Ureter (tissue), 1 donor: ENCODE measurements at places on chromosomes 2 and 18. TPM values are rescaled to one million over a fixed set of nuclear protein-coding genes. Genes with fewer than 3 reads are reported as not detected.

Gene REG3A
- total RNA-seq: not detected

Gene CLEC4F
- 1.2 TPM for total RNA-seq

Gene RASGRP3
- total RNA-seq: 9.9 TPM

Gene TMEM169
- total RNA-seq: 0.21 TPM

Gene RAB11FIP5
- 26.1 TPM for total RNA-seq

Gene C2orf78
- not detected for total RNA-seq

Gene TMEM182
- 12.8 TPM for total RNA-seq

Gene C18orf32
- 37.9 TPM for total RNA-seq

Gene STPG4
- total RNA-seq: not detected

Gene ALPP
- not detected for total RNA-seq

Gene DNER
- 0.34 TPM for total RNA-seq

Gene CREG2
- 1.8 TPM for total RNA-seq

Gene PASK
- total RNA-seq: 17.4 TPM

Gene SERPINB3
- not detected for total RNA-seq

Gene MARCHF4
- not detected for total RNA-seq

Gene POU3F3
- total RNA-seq: not detected

Gene RNF152
- 52.9 TPM for total RNA-seq

Gene DPYSL5
- total RNA-seq: not detected

Gene DHRS9
- 1.1 TPM for total RNA-seq

Gene INHBB
- 10.8 TPM for total RNA-seq

Gene MGAT4A
- 63.8 TPM for total RNA-seq

Gene IL37
- total RNA-seq: not detected

Gene TNFRSF11A
- total RNA-seq: 6.5 TPM

Gene CELF4
- not detected for total RNA-seq

Gene RIT2
- not detected for total RNA-seq

Gene PROC
- not detected for total RNA-seq

Gene DYNC1I2
- 97.6 TPM for total RNA-seq

Gene POTEI
- not detected for total RNA-seq

Gene CCDC68
- 16.5 TPM for total RNA-seq

Gene RAB6C
- 0.34 TPM for total RNA-seq

Gene LIMS3
- total RNA-seq: 1.1 TPM

Gene CD207
- total RNA-seq: 1.3 TPM

Gene TANK
- total RNA-seq: 81.2 TPM

Gene FAM161A
- 2.7 TPM for total RNA-seq
